Left renal pelvis (tissue), 4 donors: ENCODE measurements at places on chromosomes 5 and 9.

DNA sequence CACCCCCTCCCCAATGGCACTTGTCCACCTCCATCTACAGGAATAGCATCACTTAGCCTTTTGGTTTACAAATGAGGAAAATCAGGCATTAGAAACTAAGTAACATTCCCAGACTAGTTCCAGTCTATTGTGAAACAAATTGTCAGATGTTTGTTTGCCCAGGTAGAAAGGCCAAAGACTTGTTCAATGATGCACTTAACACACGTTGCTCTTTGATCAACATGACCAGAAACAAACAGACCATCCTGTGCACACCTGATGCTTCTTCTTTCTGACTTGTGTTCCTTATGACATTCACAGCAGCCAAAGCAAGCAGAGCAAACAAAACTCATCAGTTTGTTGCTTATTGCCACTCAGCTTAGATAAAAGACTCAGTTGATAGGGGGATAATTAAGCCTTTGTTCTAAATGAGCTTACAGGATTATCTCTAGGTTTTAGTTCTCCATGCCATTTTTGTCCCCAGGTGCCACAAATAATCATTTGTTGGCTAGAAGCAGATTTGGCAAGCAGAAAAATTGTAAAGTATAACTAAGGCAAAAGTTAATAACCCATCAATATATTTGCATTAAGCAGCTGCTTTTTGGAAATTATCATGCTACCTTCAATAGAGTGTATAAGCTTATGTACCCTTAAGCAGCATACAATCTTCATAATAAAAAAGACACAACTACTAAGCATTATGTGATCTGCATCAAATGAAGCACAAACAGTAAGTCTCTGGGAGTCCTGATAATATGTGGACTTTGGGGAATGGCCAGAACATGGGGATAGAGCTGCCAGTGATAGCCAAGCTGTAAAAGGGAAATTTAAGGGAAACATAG, 26.3 kb upstream of the FST start:
- DNase-seq: no peak

GRCh38 chr9:133862585-133863256, 124.6 kb upstream of the SARDH start:
- no peak for DNase-seq

- DNase-seq: no peak
These were observed 18.7 kb downstream of the CAST start for GRCh38 chr5:96680759-96681470.

- no peak for DNase-seq
These were observed 211.0 kb downstream of the SNX18 start for GRCh38 chr5:54728588-54728915.

DNA sequence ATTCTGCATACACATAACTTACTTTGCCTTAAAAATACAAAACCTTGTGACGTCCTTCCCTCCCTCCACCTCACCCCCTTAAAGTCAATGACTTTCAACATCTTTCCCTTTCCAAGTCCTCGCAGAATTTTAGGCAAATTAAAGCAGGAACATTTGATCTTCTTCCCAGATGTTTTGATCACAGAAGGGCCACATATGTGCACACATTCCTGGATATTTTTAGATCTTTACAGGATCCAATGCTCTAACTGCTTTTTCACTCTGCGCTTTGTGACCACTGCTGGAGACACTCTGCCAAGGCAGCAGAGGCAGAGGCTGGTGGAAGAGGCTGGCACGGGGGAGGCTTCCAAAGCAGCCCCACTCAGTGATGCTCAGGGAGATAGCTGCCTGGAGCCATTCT, 130.7 kb downstream of the SEC61B start:
- no peak for DNase-seq

GRCh38 chr5:143019157-143019556, 249.0 kb downstream of the ARHGAP26 start:
- DNase-seq: no peak

DNA sequence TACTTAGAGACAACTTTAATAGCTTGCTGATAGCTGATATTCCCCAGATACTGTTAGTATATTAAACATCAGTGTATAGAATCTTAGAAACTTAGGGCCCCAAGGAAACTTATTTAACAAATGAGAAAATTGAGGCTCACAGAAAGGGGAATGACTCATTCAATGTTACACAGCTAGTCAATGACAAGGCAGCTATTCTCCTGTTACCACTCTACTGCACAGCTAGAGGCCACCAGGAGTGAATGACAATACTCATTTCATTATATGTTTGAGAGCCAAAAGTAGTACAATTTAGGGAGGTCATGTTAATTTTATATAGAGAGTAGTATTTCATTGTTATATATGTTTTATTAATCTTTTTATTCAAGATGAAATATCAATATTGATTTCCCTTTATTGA, 33.2 kb upstream of the PCDHB1 start:
- no peak for DNase-seq

DNA sequence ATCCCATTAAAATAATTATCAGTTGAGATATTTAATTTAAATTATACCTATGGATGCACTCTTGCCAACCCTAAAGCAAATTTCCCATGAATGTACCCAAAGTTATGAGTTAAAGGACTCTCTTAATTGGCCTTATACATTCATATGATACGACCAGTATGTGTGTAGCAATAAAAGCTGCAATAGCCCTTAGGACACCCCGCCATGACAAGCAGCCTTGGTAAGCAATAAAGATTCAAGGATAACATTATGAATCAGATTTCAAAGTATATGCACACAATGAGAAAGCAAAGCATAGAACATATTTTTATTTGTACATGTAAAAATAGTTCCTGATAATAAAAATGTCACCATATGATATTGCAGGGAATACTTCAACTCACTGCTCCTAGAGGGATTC, 1699.3 kb upstream of the CDH9 start:
- no peak for DNase-seq

DNA sequence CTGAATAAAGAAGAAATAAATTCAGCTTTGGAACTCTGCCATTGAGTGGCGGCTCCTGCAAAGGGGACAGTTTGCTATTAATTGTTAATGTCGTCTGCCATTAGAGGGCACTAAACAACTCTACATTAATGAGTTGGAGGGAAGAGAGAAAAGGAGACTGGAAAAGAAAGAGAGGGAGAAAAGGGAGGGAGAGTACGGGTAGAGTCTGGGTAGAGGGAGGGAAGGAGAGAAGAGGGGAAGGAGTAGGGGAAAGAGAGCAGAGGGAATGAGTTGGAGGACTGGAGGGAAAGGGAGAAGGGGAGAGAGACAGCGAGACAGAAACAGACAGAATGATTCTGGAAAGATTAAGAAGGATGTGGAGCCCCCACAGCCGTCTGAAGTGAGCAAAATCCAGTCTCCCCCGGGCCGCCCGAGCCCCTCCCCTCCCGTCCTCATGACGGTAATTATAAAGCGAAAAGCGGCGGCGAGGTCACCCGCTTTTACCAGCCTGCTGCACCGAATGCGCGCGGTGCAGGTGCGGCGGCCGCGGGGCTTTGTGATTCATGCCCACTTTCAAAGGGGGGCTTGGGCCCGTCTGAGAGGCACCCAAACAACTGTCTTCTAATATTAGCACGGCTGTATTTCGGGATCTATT, 1.9 kb upstream of the FST start:
- DNase-seq: peak; percentile 61

DNA sequence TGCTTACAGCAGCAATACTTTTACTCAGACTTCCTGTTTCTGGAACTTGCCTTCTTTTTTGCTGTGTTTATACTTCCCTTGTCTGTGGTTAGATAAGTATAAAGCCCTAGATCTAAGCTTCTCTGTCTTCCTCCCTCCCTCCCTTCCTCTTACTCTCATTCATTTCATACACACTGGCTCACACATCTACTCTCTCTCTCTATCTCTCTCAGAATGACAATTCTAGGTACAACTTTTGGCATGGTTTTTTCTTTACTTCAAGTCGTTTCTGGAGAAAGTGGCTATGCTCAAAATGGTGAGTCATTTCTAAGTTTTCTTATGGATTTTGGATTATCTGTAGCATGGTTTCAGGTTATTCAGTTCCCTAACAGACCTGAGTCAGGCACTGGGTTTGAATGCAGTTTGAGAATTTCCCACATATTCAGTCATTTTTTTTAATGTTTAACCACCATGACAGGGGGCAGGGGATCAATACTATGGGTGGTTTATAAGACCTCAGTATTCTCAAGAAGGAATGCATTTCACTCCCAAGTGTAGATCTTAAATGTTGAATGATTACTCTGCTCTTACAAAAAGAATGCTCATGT, at the start of gene IL7R:
TSS of gene IL7R (plus strand) at position 127 of the 587 bp plus-strand sequence. CDS start at position 214, 87 bp downstream.
- DNase-seq: no peak

DNA sequence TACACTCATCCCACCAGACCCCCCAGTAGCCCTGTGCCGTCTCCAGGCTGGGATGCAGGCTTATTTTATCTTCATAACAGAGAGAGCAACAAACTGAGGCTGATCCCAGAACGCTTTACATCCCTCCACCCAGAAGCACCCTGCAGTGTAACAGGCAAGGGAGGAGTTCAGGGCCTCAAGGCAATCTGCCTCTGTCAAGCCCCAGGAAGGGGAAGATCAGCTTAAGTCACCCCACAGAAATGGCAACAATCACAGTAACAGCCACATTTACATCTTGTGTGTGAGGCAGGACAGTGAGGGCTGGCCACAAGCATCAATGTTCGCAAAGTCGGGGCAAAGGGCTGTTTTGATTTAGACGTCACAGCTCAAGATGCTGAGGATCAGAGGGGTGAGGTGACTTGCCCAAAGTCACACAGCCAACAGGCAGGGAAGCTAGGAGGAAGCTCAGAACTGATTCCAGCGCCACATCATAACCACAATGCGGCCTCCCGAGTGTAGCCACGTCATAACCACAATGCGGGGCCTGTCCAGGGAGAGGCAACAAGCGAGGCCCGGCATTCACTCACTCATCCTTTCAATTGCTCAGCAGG, 14.4 kb downstream of the STK10 start:
- no peak for DNase-seq

DNA sequence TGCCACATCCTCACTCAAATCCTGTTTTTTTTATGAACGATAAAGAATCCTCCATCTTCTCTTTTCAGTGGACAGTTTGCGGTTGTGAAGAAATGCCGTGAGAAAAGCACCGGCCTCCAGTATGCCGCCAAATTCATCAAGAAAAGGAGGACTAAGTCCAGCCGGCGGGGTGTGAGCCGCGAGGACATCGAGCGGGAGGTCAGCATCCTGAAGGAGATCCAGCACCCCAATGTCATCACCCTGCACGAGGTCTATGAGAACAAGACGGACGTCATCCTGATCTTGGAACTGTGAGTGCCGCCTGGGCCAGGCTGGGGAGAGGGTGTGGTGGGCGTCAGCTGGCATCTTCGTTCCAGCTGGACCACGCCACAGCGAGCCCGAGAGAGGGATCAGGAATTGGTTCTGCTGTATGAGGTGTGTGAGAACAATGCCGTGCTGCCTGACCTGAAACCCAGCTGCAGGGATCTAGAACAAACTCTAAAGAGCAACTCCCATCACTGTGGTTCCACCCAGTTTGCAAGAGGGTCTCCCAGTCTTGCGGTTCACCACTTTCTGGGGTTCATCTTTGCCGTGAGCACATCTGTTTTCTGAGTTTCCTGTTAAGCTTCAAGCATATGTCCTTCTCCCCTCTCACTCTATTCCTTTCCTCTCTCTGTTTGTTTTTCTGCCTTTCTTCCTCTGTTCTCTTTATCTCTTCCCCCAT, 107.4 kb downstream of the DAPK1 start:
- DNase-seq: no peak

DNA sequence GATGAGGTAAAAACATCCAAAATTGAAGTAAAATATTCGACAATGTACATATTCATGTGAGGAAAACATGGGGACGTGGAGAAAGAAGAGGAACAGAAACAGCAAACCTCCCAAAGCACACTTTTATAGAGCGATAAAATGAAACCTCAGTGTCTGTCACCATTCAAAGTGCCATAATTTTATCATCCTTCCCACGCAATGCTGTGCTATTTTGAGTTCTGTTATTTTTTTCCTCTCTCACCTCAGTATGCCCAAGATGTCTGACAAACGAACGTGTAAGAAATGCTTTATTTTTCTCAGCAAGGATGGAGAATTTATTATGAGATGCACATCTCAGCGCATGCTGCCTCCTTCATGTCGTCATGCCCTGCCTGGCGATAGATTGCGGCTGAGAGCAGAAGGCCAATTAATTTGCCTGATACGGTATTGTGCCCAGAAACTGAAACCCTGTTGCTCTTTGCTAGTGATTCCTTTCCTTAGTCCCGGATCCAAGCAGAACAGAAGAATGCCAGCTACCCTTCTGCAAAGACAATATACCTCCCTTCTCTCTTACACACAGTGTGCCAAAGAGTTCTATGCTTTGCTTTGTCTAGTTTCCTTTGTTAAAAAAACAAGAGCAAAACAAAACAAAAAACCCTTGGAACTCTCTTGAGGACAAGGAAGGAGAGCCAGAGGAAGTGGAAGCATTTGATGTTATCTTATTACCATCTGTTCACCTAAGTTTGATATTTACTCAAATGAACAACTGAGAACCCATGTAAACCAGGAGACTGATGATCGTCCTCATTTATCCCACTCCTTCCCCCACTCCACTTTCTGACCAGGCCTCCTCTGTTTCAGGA, 192.4 kb downstream of the SEMA6A start:
- DNase-seq: no peak

DNA sequence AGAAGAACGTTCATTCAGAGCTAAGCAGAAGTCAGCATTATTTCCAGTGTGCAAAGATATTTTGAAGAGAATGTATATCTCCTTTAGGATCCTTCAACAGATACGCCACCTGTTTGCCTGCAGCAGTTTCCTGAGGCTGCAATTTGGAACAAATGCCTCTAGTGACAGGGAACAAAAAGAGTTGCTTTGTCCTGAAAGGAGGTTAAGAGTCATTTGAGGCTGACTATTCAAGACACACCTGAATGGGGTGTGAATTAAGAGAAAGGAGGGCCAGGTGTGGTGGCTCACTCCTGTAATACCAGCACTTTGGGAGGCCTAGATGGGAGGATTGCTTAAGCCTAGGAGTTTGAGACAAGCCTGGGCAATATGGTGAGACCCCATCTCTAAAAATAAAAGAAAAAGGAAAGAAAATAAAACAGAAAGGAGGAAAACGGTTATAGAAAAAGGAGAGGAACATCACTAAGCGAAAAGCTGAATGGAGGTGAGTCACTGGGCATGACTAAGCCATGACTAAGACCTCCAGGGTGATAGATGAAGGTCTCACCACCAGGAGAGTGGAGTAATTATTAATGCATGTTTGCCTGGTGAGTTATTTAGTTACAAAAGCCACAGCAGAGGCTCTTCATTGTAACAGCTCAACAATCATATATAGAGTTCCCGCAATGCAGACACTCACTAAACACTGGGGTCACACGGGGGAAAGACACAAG, 255.2 kb upstream of the TNC start:
- no peak for DNase-seq

DNA sequence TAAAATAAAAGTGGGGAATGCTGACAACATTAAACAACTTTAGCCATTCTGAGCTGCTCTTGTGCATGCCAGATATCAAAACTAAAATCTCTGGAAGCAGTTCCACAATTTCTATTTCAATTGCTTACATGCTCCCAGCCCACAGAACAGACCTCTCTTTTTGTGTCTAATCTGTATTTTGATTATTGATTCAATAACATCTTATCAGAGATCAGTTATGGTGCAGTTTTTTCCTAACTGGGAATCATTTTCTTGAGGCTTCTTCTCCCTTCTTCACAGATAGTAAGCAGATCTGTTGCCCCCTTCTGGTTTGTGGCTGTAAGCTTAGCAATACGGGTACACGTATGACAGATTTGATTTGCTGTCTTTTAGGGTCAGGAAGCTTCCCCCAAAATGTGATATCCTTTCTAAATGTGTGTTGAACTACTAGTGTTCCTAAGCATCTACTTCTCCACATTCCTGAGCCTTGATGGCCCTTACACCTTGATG, 39.4 kb downstream of the MRPS27 start:
- DNase-seq: no peak
